Esophagus muscularis mucosa (tissue), 4 donors: ENCODE measurements at places on chromosomes 1 and 21. TPM values are rescaled to one million over a fixed set of nuclear protein-coding genes. Genes with fewer than 3 reads are reported as not detected.

DNA sequence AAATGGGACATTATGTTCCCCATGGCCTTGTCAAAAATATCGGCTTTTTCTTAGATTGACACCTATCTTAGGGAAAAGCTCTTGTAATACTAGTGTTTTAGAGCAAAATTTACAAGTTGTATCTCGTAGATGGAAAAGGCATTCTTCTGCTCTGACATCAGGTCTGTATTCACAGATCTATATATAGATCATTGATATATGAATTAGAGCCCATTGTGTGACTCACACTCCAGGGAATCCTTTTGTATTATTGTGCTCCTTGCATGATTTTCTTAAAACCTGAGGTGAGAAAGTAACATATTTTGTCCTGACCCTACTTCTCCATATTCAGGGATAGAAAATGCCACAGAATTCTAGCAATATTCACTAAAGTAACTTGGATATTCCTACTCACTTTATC is 1160.8 kb upstream of the B3GALT2 start:
- DNase-seq, result no peak

DNA sequence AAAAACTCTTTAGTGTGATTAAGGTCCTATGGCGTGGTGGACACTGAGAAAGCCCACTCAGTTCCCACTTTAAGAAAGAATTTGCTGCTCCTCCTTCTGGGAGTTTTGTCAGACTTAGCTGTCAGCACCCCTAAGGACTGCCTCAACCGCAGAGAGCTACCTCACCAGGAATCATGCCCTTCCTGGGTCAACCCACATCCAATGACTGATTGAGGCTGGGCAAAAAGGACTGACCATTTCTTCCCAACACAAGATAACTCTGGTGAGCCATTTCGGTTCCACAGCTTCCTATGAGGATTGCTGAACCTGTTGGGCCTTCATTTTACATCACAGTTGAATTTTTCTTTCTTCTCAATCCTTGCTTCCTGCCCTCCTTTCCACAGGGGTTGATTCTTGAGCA is 197.9 kb downstream of the NCAM2 start:
- DNase-seq, result no peak

DNA sequence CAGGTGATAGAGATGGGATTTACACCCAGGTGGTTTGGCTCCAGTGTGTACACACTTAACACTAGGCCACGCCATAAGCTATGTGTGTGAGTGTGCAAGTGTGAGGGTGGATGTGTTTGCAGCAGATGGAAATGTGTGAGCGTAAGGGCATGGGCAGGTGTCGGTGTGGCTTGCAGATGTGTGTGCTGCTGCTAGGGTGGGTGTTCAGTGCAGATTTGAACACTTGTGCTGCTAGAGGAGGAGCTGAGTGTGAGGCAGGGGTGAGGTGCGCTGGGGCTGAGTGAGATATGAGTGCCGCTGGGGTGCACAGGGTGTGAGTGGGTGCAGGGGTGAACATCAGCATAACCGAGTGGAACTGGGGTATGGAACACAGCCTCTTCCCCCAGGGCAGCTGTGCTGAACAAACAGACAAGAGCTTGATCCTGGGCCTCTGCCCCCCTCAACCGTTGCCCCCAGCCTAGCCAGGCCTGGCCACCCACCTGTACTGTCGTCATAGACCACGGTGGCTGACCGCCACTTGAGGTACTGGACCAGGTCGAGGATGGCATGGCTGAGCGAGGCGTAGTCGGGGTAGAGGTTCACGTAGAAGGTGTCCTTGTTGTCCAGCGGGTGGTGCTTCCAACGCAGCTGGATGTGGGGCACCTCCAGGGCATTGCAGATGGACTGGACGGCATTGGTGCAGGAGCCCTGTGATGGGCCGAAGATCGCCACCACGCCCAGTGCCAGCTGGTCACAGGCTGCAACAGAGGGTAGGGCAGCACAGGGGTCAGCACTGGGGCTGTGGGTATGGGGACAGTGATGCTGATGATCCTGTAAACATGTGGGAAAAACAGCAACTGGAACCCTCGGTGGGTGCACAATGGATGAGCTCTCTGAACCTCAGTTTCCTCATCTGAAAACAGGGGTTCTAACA is 153.9 kb downstream of the GRIK3 start:
- DNase-seq, result peak; percentile 83

- no peak for DNase-seq
These were observed 21.0 kb downstream of the KIF21B start for GRCh38 chr1:201002510-201002909.

DNA sequence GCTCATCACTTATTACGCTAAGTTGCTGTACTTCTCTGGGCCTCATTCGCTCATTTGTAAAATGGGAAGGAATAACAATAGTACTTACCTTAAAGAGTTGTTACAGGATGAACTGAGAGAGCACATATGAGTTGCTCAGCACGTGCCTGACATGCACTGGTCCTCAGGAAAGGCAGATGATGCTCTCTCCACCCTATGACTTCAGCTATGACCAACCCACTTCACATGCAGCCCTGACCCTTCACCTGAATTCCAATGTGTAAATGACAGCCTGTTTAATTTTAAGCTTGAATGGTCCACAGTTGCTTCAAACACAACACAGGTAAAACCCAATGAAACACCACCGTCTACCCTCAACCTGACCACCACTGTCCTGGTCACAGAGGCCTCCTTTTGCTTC is 32.9 kb downstream of the GADD45A start:
- DNase-seq, result no peak

DNA sequence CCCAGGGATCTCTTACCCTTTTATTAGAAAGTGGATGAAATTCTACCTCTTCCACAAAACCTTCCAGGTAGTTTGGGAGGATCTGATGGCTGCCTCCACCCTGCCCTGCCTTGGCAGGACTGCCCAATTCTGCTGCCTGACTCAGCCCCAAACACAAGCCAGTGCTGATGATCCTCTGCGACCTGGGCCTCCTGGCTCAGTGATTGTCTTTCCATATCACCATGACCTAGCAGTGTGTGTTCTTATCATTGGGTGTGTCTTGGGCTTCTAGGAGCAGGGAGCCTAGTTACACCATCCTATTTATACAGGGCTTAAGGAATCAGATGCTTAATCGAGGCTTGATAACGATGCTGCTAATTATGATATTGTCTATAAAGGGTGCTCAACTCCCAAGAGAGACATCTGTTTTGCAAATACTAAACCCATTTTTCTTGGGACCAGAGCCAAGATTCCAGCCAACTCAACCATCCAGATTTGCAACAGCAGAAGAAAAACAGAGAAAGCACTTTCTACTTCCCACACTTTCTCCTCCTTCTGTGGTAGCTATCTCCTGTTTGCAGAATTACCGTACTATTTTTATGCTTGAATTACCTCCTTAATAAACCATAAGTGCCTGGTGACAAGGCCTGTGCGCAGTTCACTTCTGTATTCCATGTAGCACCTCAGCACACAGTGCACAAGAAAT is 36.5 kb upstream of the KIF21B start:
- DNase-seq, result no peak

GRCh38 chr1:85203573-85204171 is 2.9 kb upstream of the SYDE2 start:
- no peak for DNase-seq

DNA sequence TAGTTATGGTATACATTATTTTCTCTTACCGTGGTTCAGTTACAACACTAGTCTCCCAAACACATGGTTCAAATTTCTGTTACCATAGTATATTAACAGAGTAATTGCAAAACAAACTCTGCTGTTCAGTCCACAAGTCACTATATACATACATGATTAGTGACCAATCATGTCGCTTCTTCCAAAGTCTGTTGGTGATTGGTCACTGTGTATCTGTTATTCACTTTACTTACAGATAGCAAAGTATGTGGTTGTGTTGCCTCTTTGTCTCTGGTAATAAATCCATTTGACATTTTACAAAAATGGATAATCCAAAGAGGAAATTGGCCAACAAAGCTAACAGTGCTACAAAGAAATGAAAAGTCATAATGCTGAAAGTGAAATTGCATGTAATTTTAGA is 107.2 kb downstream of the RABGAP1L start:
- no peak for DNase-seq

- DNase-seq, result no peak
These were observed 207.9 kb upstream of the DMRTA2 start for GRCh38 chr1:50631161-50631560.

Gene SLC30A10
- total RNA-seq, result not detected

GRCh38 chr1:18480315-18481189 is at the start of gene KLHDC7A:
KLHDC7A (plus strand) TSS chr1:18480930; CDS start chr1:18480982, 52 bp downstream.
- no peak for DNase-seq

DNA sequence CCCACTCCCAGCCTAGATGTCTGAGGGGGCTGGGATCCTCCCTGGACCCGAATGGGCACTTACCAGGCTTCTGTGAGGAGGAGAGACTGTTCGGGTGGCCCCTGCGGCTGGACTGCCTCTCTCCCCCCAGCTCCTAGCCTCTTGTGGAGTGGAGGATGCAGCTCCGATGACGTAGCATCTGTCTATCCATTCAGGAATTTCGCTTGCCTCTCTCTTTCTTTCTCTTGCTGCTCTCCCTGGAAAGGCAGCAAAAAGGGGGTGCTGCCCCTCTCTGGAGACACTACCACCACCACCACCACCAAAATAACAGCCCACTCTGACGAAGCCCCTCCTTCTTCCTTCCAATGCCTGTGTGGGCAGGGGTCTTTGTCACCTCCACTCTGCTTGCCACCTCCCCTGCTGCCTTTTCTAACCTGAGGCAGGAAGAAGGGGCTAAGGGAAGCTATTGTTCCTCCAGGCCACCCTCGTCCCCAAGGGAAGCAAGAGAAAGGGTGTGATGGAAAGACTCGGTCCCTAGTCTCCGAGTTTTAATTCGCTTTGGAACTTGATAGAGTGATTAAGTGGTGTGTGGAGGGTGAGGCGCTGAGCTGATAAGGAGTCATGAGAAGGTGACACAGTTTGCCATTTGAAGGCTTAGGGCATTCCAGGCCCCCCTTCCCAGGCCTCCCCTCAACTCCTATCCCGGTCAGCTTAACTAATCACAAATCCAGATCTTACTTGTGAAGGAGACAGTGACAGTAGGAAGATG is 60.5 kb downstream of the RHBG start:
- DNase-seq, result no peak

DNA sequence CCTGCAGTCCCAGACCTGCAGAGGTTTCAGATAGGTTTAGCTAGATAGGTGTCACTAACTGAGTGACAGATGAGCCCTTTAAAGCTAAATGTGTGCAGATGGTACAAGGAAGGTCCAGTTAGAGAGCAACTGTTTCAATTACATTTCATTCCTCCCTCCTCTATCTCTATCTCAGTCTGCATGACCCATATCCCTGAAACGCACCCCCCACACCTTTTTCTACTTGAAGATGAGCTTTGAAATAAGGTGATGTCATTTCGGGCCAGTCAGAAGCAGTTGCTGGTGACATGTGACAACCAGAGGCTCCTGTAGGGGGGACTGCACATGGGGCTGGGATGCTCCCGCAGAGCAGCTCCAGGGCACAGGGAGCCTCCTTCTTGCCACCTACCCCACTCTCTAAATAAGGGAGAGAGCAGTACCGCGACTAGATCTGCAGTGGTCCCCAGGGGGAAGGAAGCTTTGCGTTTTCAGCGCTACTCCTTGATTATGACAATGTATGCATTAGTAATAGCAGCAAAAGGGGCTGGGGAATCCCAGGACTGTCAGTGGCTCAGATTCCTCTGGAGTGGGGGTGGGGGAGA is 4.3 kb downstream of the ATP8B2 start:
- no peak for DNase-seq

GRCh38 chr1:86445919-86446318 is 21.9 kb downstream of the CLCA2 start:
- DNase-seq, result no peak

Gene ZNF648
- total RNA-seq, result not detected

DNA sequence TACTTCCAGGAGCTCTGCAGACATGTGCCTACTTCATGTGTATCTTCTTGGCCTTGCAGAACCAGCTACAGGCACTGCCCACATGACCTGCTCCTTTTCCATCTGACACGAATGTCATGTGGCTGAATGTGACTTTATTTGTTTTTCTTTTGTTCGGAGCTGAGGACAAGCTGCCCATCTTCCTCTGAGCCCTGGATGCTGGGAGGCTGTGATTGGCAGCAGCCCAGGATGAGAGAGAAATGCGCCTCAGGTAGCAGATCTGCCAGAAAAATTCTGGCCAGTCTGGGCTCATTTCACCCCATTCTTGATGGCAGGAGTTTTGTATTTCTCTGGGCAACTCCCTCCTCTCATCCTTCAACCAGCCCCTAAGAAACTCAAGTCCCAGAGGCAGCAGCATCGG is 372.0 kb downstream of the RPS6KC1 start:
- DNase-seq, result peak; percentile 5

- DNase-seq, result no peak
These were observed 6.7 kb upstream of the PYHIN1 start for GRCh38 chr1:158924677-158925076.

Gene CD1B
- not detected for total RNA-seq

GRCh38 chr1:246470585-246470984 is 36.5 kb downstream of the SMYD3 start:
- no peak for DNase-seq

DNA sequence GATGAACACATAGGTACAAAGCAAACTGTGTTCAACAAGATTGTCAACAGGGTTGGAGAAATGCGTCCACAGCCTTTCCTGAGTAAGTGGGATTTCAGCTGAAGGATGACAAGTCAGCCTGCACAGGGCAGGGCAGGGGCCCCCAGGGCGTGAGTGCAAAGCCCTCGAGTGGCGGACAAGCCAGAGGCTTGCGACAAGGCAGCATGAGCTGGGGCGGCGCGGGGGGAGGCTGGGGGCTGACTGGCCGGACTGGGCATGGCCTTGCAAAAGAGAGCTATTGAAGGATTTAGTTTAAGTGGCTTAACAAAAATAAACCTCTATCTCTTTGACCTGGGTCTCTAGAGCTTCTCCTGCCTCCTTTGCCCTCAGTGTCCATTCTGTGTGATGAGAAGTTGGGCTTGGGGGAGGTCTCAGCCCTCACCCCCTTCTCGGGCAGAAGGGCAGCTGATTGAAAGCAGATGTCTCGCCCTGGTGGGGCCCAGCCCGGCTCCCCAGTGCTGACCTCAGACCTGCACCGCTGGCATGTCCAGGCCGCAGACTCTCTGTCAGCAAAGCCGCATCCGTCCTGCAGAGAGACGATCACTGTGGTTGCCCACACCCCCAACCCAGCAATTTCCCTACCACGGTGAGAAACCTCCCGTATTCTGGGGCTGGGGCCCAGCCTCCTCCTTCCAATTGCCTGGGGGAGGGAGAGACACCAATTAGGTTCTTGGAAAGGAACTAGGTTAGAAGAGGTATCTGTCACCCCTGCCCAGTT is 24.3 kb upstream of the EPS8L3 start:
- DNase-seq, result no peak

DNA sequence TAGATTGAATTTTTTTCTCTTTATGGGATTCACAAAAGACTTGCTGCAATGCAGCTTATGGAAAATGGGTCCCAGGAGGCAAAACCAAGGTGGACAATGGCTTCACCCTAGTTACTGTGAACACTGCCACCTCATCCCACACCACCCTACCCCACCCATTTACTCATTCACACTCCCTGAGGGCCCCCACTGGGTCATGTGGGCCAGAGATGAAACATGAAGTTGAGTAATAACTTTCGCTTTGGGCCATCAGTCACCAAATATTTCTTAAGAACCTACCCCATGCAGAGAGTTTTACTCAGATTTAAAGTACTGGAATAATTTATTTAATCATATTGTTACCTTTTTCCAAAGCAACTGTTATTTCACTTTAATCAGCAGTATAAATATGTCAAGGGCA is 191.8 kb downstream of the TPR start:
- DNase-seq, result no peak

Gene SMCP
- total RNA-seq, result not detected
